ENCODE measurements at places on chromosomes 2 and 18.

GRCh38 chr18:44927127-44927849 is 246.6 kb downstream of the SETBP1 start:
- DNase-seq: no peak

DNA sequence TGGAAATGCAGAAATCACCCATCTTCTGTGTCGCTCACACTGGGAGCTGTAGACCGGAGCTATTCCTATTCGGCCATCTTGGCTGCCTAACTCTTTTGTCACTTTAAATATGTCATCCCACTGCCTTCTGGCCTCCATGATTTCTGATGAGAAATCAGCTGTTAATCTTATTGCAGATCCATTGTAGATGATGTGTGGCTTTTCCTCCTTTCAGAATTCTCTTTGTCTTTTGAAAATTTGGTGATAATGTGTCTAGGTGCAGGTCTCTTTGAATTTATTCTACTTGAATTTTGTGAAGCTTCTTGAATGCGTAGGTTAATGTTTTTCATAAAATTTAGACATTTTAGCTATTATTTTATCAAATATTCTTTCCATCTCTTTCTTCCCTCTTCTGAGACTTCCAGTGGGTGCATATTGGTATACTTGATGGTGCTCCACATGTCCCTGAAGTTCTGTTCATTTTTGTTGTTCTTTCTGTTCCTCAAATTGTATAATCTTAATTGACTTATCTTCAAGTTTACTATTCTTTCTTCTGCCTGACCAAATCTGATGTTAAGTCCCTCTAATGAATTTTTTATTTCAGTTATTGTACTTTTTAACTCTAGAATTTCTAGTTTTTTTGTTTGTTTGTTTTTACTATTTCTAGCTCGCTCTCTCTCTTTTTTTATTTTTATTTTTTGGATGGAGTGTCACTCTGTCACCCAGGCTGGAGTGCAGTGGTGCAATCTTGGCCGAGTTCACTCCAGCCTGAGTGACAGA is 90.8 kb upstream of the DLX2 start:
- no peak for DNase-seq

DNA sequence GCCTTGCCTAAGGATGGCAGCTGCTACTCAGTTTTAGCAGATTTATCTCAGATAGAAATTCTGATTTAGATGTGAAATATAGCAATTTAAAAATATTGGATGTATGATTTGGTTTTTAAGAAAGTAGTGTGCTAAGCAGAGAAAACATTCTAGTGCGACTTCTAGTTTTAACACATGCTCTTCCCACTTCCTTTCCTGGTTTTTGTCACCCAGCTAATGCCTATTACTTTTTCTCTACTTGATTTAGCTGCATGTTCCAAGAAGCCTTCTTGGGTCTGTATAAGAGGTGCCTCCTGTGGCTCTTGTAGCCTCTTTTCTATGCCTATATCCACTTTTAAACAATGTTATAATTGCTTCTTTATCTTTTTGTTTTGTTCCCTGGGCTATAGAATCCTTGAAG is 53.0 kb downstream of the GPD2 start:
- DNase-seq: no peak

DNA sequence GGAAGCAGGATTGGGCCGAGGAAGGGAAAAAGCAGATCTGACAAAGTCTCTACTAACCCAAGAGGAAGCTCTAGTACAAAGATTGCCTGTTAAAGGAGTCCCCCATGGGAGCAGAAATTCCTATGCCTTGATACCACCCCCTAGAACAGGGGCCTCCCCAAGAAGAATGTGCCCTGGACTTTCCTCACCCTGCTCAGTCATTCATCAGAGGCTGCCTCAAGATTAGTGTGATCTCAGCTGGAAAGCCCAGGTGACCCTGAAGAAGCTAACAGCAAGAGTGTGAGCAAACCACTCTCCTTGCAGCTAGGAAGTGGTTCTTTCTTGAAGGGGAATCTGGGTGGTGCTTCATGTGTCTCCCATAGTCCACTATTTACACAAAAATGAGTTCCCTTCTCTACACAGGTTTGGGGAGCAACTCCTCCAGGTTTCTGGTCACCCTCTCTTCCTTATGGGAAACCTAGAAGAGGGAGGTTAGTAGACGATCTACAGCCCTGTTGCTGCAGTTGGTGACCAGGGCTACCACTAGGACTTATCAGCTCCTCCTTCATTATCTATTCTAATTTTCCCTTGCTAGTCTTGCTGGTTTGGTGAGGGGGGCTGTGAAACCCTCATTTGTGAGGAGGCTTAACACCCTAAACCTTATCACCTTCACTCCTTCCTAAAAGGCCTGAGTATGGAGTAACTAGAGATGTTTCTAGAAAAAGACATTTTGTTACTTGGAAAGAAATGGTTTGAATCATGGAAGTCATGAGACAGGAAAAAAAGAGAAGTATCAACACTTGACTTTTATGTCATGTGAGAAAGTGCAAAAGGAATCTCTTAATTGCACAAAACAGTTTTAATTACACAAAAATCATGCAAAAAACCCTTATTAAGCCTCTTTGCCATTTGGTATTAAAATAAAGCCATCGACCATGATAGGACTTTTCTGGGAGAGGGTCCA is 2.9 kb upstream of the WDR7 start:
- no peak for DNase-seq

- DNase-seq: no peak
Observed at GRCh38 chr2:174660984-174661675, 63.5 kb upstream of the WIPF1 start.

DNA sequence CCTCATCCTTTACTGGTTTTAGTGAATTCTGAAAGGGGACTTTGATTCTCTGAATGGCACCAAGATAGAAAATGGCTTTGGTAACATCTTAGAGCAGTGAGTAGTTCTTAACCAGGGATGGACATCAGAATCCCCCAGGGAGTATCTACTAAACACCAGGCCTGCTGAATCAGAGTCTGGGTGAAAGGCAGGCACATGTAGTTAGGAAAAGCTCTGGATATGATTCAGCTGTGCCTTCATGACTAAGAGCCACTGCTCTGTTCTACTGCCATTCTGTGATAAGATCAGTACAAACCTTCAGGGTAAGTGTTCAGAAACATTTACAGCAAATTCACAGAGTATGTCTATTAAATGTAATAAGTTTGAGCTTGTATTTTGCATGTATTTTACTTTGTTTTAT is 46.2 kb upstream of the B3GNT2 start:
- no peak for DNase-seq

GRCh38 chr2:85929096-85930050 is 40.6 kb upstream of the ST3GAL5 start:
- DNase-seq: no peak

DNA sequence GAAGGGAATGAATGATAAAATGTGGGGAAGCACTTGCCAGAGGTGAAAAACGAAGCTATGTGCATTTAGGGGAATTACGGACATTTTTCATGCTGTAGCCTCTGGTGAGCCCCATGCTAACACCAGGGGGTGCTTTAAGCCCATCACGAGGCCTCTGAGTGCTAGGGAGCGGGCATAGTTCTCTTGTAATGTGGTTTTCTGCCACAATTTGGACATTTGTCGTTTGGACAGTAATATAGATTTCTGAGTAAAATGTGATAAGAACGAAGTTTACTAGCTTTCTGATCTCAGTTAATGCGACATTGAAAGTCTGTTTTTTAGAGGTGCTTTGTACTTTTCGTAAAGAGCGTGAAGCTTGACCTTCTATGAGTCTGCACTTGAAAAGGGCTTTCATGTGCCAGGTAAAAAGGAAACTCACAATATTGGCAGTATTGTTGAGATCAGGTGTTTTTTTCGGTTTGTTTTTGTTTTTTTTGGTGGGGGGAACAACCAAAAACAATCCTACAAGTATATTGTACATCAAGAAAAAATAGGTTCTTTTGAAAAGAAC is 50.6 kb downstream of the TRAF3IP1 start:
- peak; percentile 50 for DNase-seq

GRCh38 chr2:170284205-170284604 is 106.3 kb downstream of the MYO3B start:
- no peak for DNase-seq

DNA sequence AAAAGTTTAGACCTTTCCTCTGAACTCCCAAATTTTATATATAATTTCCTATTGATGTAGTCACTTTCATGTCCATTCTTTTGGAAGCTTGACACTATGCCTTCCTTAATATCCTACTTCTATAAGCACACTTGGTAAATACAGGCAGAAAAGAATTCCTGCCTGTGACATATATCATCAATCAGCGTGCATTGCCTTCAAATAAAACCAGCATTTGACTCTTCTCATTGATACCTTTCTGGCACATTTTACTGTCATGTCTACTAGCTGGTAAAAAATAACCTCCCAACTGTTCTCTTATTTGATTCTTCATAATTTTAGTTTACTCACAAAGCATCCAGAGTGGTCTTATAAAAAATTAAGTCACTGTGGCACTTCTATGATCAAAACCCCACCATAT is 693.5 kb downstream of the CBLN2 start:
- DNase-seq: no peak

All from activated naive CD4-positive, alpha-beta T cell treated with anti-CD3 and anti-CD28 coated beads, Interleukin-2, amount 50 U/mL, for 16 hours (primary cell).